ENCODE measurements at places on chromosomes 12 and 14.
A peak's percentile ranks its signal among the peaks of the same experiment; 100 is the strongest.

DNA sequence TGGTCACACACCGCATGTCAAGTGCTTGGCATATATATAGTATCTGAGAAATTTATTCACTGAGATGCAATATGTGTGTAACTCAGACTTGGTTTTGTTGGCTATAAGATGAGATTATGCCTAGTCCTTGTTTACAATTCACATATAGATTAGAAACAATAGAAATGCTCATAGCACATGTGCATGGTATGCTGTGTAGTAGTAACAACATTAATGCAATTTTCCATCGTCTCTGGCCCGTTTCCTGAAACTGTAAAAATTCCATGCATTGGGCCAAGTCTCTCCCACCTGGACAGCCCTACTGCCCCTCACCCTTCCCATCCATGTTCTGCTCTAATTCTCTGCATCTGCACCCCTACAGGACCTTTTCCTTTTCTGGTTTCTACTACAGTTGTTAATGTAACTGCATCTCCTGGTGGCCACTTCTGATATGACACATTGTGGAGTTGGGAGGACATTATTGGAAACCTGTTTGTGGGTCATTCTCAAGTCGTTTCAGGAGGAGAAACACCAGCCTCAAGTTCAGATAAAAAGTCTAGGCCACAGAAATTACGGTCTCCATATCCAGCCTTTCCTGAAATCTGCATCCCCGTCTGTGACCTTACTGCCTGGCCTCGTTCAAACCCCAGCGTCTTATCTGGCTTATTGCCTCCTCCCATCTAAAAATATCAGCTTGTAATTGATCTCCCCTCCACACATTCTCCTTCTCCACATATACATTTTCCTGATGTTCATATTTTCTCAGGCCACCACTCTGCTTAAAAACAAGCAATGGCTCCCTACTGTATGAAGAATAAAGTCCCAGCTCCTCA lies 37.5 kb downstream of the EMP1 start:
- DNase-seq: peak; percentile 78

DNA sequence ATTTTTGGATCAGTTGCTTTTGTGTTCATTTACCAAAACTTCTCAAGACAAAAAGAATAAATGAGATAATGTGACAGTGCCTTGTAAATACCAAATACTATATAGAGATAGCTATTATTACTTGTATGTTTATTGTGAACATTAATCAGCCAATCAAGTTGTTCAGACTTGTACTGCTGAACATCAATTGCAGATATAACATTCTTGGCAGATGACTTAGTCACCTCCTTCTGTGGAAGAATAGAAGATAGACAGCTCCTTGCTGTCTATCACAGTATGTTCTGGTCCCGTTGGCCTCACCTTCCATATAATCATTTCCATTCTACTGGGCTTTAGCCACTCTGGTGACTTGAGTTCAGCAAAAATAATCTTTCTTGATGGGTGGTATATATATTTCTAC lies 30.1 kb downstream of the PSEN1 start:
- DNase-seq: no peak

DNA sequence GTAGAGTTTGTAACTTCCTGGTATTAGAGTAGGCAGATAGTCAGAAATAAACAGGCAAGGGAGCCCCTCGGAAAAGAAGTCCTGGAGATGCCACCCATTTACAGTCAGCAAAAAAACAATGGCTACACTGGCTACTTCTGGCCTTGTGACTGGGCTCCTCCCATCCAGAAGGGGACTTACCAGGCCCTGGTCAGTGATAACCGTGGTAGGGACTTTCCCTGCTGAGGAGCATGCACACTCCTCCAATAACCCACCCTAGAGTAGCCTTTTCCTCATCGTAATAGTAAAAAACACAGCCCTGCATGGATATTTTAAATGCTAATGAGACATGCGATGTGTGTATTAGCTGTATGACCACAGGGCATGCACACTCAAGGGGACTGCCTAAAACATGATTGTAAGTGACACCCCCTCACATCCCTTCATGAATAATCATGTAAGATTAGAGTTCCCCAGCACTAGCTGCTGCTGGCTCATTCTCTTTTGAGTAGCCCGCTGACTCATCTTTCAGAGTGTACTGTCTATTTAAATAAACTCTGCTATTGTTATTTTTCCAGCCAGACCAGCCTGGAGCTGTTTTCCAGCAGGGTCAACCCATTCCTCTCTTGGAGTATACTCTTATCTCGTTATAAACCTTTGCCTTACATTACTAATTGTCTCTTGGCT lies 413.8 kb upstream of the TMTC1 start:
- peak; percentile 37 for DNase-seq

GRCh38 chr12:47986832-47987231 lies 17.4 kb downstream of the COL2A1 start:
- DNase-seq: no peak
